ENCODE measurements at places on chromosomes 6 and 20.
A peak's percentile ranks its signal among the peaks of the same experiment; 100 is the strongest.

DNA sequence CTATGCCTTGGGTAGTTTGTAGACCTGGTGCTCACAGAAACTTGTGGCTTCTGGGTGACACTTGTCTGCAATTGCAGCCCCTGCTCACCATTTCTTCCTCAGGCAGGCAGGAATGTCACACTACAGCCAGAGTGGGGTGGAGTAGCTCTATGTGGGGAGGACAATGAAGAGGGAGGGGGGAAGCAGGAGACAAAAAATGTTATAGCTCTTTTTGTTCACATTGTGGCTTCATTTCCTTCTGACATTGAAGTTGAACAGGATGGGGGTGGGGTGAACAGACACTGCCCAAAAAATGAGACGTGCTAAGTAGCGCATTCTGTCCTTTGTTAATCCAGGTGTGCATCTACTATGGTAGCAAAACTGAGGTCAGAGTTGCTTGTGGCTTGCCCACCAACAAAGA lies at the start of gene THEMIS:
Gene THEMIS (minus strand): TSS at position 124 of the 400 bp plus-strand sequence. CDS start 126 bp downstream, outside the sequence.
- DNase-seq, result peak; percentile 10

DNA sequence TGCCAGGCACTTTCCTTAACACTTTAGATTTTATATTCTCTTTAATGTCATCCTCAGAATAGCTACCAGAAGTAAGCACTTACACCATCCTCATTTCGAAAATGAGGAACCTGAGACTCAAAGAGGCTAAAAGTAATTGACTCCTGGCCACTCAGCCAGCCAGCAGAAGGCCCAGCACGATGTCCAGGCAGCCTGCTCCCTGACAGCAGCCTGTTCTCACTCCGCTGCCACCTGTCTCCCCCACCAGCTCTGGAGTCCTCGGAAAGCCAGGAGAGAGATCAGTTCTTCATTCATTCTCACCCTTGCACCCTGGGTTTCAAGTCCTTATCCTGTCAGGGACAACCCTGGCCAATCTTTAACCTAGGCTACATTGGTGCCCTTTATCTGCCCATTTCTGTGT lies 174.0 kb downstream of the SASH1 start:
- no peak for DNase-seq

GRCh38 chr20:53370345-53370961 lies 223.2 kb downstream of the ZNF217 start:
- DNase-seq, result no peak

GRCh38 chr6:129890701-129891100 lies 29.6 kb upstream of the TMEM244 start:
- DNase-seq, result no peak

DNA sequence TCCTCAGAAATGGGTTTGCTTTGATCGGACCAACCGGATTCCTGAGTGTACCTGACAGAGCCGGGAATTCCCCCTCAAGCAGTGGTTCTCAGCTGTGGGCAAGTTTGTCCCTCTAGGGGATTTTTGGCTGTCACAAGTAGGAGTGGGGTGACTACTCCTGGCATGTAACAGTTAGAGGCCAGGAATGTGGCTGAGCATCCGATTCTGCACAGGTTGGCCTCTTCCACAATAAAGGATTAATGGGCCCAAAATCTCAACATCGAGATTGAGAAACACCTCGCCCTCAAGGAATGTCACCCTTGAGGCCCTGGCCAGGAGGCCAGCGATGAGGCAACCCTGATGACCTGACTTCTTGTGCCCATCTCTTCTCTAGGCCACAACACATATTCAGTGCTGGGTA lies 7.9 kb downstream of the AGPAT4 start:
- no peak for DNase-seq

DNA sequence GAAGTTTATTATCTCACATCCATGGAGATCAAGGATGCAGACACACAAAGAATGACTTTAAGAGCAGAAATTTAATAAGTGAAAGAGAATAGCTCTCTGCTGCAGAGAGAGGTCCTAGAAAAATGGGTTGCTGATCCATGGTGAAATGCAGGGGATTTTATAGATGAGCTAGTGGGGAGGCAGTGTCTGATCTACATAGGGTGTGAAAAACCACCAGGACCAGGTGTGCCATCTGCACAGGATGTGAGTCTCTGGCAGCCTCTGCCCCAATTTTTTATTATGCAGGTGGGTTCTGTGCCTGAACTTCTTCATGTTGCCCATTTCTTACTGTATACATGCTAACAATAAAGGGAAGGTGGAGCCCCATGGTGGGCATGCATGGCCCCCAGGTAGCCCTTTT lies 19.9 kb upstream of the NANP start:
- DNase-seq, result no peak

DNA sequence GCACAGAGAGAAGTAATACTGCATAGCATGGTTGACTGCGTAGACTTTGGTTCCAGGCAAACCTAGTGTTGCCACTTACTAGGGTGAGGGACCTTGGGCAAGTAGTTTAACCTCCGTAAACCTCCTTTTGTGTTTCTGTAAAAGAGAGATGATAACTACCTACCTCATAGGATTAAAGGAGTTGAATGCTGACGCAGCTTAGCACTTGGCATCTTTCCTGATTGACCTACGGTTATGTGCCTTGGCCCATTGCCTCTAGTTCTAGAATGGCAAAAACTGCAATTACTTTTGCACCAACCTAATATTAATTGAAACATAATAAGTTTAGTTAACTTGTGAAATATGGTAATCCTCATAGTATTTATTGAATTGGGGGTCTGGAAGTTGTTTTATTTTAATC lies 19.1 kb downstream of the GHRH start:
- no peak for DNase-seq

DNA sequence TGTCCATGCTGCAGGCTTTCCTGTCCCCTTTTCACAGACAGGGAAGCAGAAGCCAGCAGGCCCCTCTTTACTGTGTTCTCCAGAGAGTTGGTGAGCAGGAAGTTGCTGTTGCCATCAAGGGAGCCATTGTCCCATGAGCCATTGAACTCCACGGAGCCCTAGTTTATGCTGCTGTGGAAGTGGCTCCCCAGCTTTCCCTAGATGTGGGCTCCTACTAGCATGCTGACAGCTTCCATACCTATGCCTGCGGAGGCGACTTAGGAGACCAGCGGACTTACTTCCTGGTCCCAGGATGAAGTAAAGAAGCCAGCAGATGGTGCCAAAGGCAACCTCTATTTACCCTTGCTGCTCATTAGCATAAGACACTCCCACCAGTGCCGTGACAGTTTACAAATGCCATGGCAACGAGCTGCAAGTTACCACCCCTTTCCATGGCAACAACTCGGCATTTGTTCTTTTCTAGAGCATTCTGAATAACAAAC lies 30.8 kb upstream of the FKBP1A start:
- DNase-seq, result no peak

GRCh38 chr6:165052561-165053480 lies 256.6 kb downstream of the C6orf118 start:
- no peak for DNase-seq

DNA sequence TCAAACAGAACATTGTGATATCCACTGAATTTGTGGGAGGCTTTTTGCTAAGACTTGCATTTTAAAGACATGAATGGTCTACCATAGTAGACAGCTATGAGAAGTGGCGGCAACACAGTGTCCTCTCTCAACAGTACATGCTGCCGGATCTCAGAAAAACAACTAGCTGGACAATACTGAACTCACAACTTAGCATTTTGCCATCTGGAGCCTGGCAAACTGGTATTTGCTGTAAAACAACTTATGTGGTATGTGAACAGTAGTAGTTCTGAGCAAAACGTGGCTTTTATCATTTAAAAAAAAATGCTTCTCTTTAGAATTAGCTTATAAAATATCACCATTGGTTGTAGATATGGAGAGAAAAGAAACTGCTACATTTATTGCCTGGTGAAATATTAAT lies 3.3 kb upstream of the PXDC1 start:
- no peak for DNase-seq

- no peak for DNase-seq
Observed at GRCh38 chr20:42063141-42063540, 445.0 kb upstream of the CHD6 start.

DNA sequence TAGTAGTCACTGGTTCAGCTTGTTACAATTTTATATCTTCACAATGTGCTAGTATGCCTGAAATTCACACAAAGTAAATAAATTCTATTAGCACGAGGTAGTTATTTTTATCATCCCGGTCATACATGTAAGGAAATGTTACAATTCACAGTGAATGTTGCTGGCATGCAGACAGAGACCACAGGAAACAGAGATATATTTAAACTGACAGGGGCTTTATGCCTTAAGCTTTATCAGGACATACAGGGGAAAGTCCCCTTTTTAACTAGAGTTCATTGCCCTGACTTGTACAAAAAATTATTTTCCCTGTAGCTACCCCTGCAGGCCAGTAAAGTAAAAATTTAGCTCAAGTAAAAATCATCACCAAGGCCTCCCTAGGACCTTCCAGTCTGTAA lies 712.0 kb upstream of the NRSN1 start:
- no peak for DNase-seq

Measured in T-helper 9 cell (primary cell).